ENCODE measurements at places on chromosomes 7 and 10.

- no peak for DNase-seq
These were observed 70.8 kb downstream of the SGMS1 start for GRCh38 chr10:50552771-50553535.

DNA sequence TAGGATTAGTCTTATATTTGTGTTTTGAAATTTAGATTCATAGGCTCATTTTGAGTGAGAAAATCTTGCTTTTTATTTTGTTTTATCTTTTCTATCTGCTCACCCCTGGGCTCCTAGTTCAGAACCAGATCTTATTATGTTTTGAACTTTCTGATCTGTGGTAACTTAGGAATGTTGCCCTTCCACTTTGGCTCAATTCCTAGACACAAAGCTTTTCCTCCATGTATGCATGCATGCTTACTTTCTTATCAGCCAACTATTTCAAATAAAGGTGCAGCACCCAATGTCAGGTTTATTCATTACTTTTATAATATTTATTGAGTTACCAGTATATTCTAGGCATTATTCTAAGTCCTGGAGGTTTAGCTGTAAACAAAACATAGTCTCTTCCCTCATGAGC is 374.8 kb upstream of the KIAA1217 start:
- no peak for DNase-seq

- no peak for DNase-seq
These were observed 43.4 kb downstream of the ZNF117 start for GRCh38 chr7:64947252-64948000.

GRCh38 chr10:94219829-94220228 is 142.9 kb downstream of the NOC3L start:
- peak; percentile 47 for DNase-seq

DNA sequence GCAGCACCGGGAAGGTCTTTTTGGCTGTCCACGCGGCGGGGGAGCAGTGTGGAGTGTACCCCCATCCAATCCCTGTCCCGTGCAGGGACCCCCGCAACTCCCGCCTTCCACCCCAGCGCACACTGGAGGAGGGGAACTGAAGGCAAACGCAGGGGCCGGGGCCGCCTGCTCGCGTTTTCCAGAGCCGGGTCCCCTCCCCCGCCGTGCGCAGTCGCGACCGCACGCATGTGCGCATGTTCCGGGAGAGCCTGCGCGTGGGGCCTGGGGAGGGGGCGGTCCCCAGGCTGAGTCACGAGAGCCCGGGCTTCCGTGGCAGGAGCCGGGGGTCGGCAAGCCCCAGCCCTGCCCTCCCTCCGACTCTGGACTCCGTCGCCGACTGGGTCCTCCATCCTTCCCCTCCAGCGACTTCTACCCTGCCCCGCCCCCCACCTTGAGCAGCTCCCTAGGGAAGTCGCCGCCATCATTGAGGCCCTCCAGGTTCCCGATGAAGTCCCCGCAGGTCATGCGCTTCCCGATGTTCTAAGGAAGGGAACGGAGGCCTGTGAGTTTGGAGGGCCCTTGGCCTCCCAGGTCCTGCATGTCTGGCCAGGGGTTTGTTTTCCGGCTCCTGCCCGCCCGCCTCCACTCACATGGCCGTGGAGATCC is 8.0 kb downstream of the PSD start:
- DNase-seq, result no peak

DNA sequence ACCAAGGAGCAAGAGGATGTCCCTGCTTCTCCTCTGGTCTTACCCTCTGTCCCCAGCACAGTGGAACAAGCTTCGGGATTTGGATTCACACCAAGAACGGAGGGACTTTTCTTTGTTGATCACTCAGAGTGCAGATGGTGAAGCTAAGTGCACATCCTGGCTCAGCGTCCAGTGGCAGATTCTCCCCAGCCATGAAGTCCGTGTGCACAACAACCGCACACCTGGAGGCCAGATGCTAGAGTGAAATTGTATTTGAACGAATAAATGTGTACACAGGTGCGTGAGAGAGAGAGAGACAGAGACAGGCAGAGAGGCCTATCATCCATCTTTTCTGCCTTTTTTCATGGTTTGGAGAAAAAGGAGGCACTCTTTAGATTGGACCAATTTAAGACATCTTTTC is 31.5 kb downstream of the ASB13 start:
- no peak for DNase-seq

DNA sequence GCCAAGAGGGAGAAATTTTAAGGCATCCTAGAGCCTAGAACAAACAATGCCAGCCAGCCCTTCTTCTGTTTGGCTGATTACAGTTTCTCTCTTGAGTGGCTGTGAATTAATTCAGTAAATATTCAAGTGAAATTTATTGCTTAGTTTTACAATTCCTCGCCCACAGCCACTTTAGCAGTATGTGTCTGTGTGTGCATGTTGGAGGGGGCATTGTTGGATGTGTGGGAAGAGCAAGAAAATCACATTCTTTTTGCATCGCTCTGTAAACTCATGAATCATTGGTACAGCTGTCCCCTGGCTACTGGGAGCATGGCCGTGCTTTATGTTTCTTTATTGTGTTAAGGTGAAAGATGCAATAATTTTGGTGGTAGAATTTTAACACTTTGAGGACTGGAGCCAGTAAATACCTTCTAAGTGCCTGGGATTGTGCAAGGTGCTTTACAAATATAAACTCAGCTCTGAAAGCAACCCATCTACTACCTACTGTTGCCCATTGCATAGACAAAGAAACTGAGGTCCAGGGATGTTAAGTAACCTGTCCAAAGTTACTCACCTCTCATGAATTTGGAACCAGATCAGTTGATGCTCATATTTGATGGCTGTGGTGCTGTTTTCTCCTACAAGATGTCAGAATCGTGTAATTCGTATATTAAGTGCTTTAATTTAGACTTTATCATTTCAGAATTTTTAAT is 89.9 kb upstream of the BTBD16 start:
- DNase-seq, result peak; percentile 46

DNA sequence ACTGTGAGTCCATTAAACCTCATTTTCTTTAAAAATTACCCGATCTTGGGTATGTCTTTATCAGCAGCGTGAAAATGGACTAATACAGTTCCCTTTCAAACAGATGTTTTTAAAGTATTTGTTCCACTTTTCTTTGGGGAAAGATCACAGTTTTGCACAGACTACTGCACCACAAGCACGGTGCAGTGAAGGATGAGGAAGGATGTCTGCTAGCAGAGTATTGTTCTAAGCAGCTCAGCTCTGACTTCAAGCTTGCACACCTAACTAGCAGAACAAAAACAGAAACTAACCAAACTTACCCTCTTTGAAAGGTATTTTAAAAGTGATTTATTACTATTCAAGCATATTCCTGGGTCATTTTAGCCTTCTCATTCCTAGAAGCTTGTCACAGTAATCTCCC is 20.0 kb downstream of the THNSL1 start:
- DNase-seq, result no peak

DNA sequence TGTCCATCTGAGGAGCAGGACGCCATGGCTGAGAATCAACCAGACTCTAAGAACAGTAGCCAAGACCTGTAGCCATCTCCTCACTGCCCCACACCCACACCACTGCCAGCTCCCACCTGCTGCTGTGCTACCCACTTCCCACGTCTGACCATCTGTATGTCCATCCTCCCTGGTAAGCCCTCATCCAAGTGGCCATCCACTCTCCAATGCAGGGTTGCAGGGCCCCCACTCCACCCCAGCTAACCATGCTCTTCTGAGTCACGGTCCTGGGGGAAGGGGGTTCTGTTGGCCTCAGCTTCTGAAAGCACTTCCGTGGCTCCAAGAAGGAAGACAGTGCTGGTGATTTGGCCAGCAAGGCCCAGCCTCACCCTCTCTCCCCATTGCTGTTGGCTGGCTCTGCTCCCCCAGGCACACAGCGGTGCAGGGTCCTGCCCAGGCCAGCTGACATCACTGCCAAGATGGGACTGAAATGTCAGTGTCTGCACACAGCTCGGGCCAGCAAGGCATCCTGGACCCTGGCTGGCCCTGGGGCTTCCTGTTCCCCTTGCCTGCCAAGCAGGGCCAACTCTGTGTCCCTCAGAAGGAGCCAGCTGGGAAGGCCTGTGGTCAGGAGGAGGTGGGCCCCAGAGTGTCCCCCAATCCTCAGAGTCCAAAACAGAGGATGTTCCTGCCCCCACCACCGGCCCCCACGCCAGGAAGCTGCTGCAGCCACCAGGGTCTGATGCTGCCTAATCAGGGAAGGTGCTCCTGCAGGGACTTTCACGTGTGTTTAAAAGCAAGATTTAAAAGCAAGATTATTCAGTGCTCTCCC is 17.5 kb downstream of the RASGEF1A start:
- DNase-seq, result no peak

- no peak for DNase-seq
These were observed 62.6 kb downstream of the ZNF777 start for GRCh38 chr7:149398195-149398820.

GRCh38 chr10:94571081-94571480 is 25.5 kb downstream of the HELLS start:
- DNase-seq, result no peak

- DNase-seq, result no peak
These were observed 40.9 kb downstream of the RHOBTB1 start for GRCh38 chr10:60903096-60903495.

- DNase-seq, result no peak
These were observed 14.5 kb downstream of the AKR1B1 start for GRCh38 chr7:134444198-134444960.
